ENCODE measurements at places on chromosomes 5 and 9. TPM values are rescaled to one million over a fixed set of nuclear protein-coding genes. Genes with fewer than 3 reads are reported as not detected.

Gene ISCA1
- 31.0 TPM for total RNA-seq

Gene OMD
- 3.2 TPM for total RNA-seq

Gene ZNF483
- total RNA-seq = 14.5 TPM

DNA sequence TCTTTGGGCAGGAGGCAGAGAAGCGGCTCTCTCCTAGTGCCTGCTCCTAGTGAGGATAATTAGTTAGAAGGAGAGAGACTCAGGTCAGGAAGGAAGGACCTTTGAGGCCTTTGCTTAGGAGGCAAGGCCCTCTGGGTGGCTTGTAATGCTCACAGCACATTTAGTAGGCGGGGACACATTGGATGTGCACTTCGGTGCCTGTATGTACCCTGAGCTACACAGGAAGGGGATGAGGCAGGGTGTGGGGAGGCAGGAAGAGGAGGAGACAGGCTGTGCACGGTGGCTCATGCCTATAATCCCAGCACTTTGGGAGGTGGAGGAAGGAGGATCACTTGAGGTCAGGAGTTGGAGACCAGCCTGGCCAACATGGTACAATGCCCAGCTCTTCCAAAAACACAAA is 7.2 kb upstream of the LCN2 start:
- no peaks in the 10 kb centered on the region for H3K36me3 ChIP-seq
- H3K27me3 ChIP-seq = no peaks in the 10 kb centered on the region
- no peak for DNase-seq
- H3K4me1 ChIP-seq = no peaks in the 10 kb centered on the region

All from kidney (tissue), 22 donors.